Activated CD4-positive, alpha-beta T cell treated with anti-CD3 and anti-CD28 coated beads, Interleukin-2, amount 10 ng/mL, durations not matched to agents 7 days and 5 days (primary cell): ENCODE measurements at places on chromosomes 3 and 15.

DNA sequence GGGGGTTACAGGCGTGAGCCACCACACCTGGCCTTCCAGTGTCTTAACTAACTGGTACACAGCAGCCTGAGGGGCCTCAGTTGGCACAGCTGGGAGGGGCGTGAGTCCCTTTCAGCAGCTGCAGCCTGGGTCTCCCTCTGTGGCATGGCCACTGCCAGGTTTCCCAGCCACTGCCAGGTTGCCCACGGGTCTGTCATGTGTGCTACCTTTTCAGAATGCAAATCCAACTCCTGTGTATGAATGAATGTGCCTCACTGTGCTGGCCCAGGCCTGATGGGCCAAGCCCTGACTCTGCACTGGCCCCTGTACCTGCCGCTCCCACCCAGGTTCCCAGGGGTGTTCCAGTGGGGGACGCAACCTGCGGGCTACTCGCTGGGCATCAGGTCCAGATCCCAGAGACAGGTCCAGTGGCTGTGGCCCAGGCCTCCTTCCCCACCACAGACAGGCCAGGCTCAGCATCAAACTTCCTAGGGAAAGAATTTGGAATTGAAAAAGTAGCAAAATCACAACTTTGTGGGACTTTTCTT lies 26.0 kb downstream of the WHAMM start:
- DNase-seq: no peak

DNA sequence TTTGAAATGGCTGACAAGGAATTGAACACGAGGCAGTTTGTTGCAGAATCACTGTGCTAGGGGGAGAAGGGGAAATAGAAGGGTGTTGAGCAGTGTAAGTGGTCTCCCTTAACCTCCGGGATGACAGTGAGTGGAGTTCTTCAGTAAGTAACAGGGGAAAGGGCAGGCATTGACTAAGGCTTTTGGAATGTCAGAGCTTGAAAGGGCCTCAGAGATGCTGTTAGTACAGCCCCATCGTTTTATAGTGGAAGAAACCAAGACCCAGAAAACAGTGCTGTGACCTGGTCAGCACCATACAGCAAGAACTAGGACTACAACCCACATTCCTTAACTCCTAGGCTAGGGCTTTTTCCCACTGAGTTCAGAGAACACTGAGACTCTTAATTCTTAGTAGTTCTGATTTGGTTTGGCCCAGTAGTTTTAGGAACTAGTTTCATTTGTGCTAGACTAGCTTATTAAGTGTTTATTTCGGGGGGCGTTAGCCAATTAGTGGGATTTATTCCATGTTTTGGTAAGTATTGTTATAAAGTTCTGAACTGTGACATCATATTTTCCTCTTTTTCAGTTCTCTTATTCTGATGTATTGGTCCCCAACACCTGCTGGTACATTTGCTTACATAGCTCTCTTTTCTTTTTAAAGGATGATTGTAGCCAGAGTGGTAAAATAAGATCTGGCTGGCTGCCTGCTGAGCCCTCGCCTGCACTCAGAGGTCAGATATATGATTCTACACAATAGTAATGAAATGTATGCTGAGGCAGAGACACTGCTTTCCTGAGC lies 34.2 kb downstream of the RAB11A start:
- DNase-seq: no peak

DNA sequence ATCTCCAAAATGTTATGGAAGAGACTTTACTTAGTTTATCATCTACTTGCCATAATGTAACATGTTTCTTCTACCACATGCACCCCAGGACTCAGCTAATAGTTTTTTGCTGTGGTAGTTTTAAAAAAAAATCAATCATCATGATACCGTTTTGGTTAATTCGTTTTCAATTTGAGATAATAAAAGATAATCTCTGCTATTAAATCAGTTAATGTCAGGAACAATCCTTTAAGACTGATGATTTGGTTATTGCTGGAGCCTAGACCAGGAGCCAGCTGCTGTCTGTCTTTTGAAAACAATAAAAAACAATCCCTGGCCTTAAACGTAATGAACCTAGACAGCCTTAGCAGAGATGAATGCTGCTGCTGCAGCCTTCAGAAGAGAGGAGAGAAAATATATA lies 403.7 kb downstream of the OXSM start:
- DNase-seq: no peak

DNA sequence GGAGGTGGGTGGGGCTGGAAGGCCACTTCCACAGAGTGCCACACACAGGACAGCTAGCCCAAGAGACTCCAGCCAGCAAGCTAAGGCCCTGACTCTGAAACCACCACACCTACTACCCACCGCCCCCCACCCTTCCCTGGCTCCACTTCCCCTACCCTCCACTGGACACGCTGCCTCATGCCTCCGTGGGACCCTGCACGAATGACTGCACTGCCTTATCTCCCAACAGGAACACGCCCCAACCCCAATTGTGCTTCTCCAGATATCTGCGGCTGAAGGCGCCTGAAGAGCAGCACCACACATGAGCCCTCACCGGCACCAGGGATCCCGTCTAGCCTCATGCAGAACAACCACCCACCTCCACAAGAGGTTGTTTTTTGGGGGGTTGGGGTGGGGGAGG lies 2.7 kb downstream of the LINGO1 start:
- no peak for DNase-seq

DNA sequence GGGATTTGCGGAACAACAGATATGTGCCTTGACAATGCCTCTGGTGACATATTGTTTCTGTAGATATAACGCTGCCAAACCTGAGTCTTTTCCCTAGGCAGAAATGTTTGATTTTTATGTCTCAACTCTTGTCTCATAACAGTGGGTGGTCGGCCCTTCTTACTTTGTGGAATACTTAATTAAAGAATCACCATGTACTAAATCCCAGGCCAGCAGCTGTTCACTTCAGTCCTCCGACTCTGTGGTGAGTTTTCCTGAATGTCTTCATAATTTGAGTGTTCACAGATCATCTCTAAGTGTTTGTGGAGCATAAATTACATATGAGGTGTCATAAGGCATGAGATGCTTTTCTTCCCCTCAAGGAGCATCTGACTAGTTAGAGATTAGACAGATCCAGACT lies 5.9 kb downstream of the FETUB start:
- no peak for DNase-seq

- no peak for DNase-seq
Measured at GRCh38 chr15:43361313-43361903, 9.4 kb downstream of the ZSCAN29 start.

- DNase-seq: no peak
Measured at GRCh38 chr15:50970524-50970923, 62.0 kb downstream of the AP4E1 start.

GRCh38 chr3:9179826-9180763 lies 69.4 kb downstream of the SRGAP3 start:
- peak; percentile 28 for DNase-seq

GRCh38 chr15:67085818-67086636 lies 20.6 kb downstream of the SMAD3 start:
- DNase-seq: peak; percentile 39

DNA sequence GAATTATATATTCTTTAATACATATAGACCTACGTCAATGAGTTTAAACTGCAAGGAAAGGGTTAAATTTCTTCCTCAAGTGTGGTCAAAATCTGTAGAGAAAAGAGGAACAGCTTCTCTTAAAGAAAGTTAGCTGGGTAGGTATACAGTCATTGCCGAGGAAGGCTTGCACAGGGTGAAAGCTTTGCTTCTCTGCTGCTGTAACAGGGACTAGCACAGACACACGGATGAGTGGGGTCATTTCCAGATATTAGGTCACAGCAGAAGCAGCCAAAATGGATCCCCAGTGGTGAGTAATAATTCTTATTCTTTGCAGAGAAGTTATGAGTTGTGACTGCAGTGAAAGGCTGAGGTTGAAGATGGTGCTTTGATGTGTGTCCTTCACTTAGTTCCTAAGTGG lies at the start of gene CD86:
Gene CD86, plus strand, starts transcription at position 148 of the 400 bp plus-strand sequence. Its CDS starts 128 bp downstream, at position 276.
- DNase-seq: no peak
